ENCODE measurements at places on chromosomes 16 and 17.

- no peak for DNase-seq
These were observed 29.6 kb upstream of the PVALEF start for GRCh38 chr17:81135505-81136278.

DNA sequence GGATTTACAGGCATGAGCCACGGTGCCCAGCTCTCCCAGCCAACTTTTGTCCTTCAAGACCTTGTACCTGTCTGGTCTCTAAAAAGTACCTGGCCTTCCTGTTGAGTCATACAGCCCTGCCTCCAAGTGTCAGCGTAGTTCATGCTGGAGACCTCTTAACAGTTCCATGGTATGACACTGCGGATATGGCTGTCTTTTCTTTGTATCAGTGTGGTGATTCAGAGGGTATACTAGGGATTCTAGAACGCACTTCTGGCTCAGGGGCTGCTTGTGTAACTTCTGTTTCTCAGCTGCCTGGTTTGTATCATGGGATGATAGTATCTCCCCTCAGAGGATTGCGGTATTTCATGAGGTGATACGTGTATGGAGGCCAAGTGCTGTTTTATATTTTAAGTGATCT, 2.0 kb upstream of the TMEM11 start:
- DNase-seq, result no peak

DNA sequence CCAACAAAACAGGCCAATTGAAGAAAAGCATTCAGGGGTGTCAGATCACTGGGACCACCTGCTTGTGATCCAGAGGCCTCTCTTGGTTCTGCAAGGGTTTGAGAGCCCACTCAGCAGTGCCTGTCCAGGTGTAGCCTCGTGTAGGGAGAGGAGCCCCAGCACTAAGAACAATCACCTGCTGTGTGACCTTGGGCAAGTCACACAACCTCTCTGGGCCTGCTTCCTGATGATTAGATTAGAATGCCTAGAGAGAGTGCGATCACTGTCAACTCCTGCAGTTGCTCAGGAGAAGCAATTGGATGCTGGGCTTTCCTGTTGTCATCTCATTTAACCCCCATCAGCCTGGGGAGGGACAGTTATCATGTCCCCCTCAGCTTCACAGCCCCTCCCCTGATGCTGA, 10.2 kb downstream of the DLX3 start:
- DNase-seq, result no peak

DNA sequence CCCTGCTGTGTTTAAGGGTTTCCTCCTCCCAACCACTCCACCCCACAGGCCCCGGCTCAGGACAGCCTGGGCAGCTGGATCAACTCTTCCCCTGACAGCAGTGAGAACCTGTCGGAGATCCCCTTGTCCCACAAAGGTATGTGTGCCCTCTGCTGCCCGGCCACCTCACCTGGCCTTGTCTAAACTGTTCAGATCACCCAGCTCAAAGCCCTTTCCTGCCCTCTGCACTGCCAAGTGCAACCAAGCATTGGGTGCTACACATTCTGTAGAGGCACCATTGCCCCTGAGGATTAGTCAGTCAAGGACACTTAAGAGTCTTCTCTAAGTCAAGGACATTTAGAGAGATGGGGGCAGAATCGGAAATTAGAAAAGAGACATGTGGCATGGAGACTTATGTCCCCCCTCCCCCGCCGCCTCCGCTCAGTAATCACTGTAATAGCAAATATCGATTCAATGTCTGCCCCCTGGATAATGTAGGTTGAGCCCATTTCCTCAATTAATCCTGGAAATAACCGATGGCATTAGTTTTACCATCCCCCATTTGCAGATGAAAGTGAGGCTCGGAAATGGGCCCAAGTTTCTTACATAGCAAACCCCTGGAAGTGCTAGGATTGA, 8.1 kb downstream of the BTBD17 start:
- DNase-seq, result no peak

DNA sequence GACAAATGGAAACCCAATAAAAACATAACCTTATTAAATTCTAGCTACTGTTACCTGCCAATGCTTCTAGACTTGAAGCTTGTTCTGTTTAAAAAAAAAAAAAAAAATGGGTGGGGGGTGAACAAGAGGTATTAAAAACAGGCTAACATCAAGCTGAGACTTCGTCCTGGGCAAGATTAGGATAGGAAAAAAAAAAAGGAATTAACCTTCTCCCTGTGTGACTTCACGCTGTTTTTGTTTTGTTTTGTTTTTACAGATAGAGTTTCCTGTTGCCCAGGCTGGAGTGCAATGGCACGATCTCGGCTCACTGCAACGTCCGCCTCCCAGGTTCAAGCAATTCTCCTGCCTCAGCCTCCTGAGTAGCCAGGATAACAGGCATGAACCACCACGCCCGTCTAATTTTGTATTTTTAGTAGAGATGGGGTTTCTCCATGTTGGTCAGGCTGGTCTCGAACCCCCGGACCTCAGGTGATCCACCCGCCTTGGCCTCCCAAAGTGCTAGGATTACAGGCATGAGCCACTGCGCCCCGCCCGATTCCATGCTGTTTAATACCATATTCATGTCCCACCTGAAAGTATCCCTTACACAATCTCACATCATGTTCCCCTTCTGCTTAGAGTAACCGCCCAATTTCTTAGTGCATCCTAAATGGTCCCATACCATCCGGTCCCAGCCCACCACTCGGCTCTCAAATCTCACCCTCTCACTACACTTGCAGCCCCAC, 2.2 kb downstream of the USP31 start:
- DNase-seq, result no peak

DNA sequence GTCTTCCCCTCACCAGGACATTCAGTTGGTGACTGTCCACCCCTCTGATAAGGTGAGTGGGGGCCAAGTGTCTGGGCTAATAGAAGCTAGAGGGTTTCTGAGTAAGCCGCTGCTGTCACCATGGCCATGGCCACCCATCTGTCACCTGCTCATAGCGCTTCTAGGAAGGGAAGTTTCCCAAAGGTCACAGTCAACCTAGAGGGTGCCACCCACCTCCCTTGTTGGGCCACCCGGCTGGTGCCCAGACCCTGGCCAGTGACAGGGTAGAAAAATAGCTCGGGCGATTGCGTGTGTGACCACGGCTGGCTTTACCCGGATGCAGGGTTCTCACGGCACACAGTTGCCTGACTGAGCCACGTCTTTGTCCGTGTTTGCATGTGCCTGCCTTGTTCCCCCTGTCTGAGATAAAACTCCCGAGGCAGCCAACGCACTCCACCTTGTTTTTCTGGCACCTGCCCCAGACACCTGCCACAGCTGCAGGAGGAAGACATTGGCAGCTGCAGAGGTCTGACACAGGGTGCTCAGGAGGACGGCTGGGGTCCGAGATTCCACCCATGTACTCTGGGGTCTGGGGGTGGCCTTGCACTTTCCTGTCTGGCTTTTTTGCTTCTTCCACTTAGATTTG, 809 bp downstream of the PIRT start:
- no peak for DNase-seq

DNA sequence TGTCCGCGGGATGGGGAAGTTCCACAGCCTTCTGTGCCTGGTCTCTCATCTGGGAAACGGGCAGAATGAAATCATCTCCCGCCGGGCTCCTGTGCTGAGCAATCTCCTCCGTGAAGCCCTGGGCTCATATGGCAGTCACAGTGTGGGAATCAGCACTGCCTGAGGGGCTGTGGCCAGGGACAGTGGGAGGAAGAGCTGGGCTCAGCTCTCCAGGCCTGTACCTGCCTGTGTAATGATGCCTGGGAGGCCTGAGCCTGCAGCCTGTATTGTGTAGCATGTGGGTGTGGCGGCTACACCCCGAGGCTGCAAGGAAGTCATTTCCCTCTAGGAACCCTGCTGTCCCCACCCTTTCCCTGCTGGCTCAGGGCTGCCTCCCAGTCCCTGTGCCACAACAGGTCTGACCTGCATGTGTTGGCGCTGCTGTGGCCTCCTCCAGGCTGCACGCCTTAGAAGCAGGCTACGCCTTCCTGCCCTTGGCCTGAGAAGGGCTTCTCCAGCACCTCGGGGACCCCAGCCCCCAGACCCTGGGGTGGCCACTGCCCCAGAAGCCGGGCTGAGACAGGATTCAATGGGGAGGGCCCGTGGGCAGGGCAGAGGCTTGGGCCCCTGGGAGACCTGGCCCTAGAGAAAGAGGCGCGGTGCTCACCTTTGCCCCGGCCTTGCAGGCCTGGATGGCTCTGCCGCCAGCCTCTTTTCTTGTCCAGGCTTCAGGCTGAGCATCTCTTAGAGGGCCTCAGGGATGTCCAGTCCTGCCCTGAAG, 2.1 kb downstream of the ITGB4 start:
- no peak for DNase-seq

GRCh38 chr16:81838794-81839193, 59.7 kb downstream of the PLCG2 start:
- no peak for DNase-seq

- DNase-seq, result peak; percentile 68
These were observed 74.8 kb upstream of the GRIN2A start for GRCh38 chr16:10256784-10257641.

- no peak for DNase-seq
These were observed 3.6 kb downstream of the TEX2 start for GRCh38 chr17:64259426-64259825.

DNA sequence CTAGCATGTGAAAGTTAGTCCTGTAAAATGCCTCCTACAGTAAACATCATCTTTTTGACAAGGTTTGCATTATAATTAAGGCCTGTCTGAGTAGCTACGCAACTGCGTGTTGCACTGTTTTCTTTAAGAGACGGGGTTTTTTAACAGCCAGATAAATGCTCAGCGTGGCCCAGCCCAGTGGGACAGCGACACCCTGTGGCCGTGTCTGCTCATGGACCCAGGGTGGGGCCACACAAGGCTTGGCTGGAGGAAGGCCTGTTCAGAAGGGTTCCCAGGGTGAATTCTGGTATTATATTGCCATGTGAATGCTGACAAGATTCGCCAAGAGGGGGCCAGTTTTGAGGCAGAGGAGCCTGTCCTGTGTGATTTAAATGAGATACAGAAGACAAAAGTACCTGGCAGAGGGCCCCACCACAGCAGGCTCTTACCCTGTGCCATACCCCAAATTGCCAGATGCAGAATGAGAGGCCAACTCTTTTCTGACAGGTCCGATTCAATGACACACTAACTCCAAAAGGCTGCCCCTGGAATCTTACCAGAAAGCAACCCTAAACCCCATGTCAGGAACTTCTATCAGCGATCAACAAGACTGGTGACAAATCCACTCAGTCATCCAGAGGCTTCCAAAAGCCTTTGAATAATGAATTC, 65.9 kb upstream of the IRX6 start:
- DNase-seq, result peak; percentile 33

DNA sequence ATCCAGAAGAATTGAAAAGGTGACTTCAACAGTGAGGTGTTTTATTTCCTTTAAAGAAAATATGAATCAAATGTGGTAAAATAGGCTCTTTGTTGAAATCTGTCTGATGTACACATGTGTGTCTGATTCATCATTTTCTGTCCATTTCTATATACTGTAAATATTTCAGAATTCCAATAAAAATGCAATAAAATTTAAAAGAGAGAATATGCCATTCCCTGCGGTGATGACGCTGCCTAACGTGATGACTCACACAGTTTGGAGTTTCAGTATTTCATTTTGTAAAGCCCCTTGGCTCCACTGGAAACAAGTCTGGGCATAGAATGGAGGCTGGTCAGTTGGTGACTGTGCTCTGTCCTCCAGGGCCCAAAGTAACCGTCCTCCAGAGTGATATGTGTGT, 482.5 kb upstream of the CDH5 start:
- DNase-seq, result no peak

- DNase-seq, result no peak
These were observed 31.9 kb downstream of the POLR2A start for GRCh38 chr17:7515911-7516610.

- DNase-seq, result no peak
These were observed 211.9 kb downstream of the KATNIP start for GRCh38 chr16:27761816-27762215.

GRCh38 chr17:73223626-73224230, 30.9 kb downstream of the COG1 start:
- no peak for DNase-seq

GRCh38 chr16:70800781-70801480, at the start of gene VAC14:
TSS of gene VAC14 (minus strand) at chr16:70801158. CDS start at chr16:70800900, 258 bp downstream.
- DNase-seq, result peak; percentile 61

- DNase-seq, result no peak
These were observed 35.6 kb downstream of the MAP3K3 start for GRCh38 chr17:63657786-63658185.

- no peak for DNase-seq
These were observed 62.8 kb upstream of the CIBAR2 start for GRCh38 chr16:85174871-85175723.

DNA sequence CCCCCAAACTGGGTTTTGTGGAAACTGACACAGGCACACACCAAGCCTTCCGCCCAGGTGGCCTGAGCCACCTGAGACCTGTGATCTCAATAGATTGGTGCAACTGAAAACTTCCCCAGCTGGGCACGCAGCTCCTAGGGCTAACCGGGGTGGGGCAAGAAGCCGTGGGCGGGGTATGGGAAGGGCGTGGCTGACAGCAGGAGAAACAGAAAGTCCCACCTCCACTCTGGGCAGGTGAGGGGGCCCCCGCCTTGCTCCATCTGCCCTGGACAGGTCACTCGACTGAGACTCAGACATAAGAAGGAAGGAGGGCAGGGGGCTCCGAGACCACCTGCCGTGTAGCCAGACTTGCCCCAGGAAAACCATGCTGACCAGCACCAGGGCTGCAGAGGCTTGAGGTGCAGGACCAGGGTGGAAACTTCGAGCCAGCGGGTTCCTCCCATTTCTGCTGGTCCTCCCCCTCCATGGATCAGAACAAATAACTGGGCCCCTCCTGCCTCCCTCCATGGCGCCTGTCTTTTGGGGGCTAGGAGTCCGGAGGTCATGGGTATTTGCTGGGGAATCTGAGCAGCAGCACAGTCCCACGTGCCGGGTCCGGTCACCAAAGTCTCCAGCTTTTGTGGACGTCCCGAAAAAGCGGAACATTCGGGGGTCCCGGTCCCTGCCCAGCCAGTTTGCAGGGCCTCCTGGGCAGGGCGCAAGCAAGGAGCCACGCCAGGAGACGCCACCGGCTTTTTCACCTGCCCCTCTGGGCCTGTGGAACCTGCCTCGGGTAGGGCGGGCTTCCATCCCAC, 1.3 kb downstream of the TIMP2 start:
- DNase-seq, result peak; percentile 38

- DNase-seq, result no peak
These were observed 8.1 kb downstream of the GLIS2 start for GRCh38 chr16:4323845-4324488.

GRCh38 chr17:73650617-73651200, 6.5 kb upstream of the SDK2 start:
- DNase-seq, result no peak

DNA sequence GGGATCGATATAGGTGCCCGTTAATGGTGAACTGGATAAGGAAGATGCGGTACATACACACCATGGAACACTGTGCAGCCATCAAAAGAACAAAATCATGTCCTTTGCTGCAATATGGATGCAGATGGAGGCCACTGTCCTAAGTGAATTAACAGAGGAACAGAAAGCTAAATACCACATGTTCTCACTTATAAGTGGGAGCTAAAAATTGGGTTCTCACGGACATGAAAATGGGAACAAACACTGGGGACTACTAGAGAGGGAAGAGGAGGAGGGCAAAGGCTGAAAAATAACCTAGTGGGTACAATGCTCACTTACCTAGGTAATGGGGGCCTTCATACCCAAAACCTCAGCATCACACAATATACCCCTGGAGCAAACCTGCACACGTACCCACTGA, 302.6 kb downstream of the XYLT1 start:
- no peak for DNase-seq

All from bone marrow (tissue), 2 donors.